ENCODE measurements at places on chromosomes 2 and 18. TPM values are rescaled to one million over a fixed set of nuclear protein-coding genes. Genes with fewer than 3 reads are reported as not detected.

The COL5A2 gene
- 671 TPM for total RNA-seq

The PROM2 gene
- 0.18 TPM for total RNA-seq

DNA sequence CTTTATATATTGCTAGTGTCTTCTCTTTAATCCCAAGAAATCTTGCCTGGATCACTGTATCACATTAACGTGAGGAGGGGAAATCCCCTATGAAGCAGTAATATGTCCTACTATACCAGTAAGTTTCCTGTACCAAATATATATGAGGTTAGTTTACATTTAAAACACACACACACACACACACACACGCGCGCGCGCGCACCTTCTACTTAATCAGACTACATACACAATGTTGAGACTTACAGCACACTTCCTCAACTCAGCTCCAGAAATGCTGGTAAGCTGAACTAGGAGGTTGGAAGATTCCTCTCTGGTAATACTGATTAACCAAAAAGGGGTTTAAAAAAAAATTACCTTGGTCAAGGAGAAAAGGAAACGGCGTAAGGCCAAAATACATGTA lies 49.3 kb downstream of the USP34 start:
- DNase-seq, result no peak

The ARHGEF33 gene
- total RNA-seq, result 0.25 TPM

DNA sequence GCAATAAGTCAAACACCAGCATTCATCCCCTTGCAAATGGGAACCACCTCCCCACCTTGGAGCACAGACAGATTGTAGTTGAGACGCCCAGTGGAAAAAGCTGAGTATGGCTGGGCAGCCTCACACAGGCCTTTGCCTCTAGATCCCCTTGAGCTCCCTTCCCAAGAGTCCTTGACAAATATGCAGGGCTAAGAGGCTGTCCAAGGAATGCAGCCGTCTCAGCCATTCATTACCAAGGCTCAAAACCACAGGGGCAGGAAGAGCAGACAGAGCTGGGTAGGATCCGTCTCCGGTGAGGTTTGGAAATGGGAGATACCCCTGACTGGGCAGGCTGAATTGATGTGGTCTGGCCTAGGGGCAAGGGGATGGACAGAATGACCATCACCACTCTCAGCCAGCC lies 557.1 kb downstream of the TNS1 start:
- peak; percentile 51 for DNase-seq

- DNase-seq, result no peak
Measured at GRCh38 chr2:200211643-200212042, 94.8 kb upstream of the SPATS2L start.

DNA sequence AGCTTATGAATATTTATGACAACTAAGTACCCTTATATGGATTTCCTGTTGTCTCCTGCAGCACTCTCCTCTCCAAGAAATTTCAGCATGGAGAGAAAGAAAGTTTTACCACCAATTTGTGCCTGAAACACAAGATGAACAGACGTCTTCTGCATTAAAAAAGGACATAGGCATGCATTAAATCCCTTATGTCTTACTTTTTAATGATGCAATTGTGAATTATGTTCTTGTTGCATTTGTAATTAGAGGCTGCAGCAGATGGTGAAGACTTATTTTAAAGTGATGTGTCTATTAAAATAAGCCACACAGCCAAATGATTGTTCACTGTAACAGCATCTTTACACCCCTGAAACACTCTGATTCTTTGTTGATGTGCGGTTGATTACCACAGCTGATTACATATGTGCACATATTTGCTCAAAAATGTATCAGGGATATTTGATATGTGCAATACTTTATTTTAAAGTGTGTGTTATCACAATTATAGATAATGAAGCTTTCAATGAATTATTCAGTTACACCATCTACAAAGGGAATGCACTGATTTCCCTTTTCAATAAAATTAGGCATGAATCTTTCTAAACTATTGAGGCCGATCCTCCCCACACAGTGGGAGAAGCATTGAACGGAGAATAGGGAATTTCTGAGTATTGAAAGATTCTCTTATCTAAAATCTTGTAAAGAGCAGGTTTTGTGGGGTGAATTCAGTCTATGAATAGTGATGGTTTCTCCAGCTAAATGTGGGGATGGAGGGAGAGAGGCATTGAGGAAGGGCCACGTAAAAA lies 585.1 kb downstream of the SLC4A3 start:
- DNase-seq, result no peak

DNA sequence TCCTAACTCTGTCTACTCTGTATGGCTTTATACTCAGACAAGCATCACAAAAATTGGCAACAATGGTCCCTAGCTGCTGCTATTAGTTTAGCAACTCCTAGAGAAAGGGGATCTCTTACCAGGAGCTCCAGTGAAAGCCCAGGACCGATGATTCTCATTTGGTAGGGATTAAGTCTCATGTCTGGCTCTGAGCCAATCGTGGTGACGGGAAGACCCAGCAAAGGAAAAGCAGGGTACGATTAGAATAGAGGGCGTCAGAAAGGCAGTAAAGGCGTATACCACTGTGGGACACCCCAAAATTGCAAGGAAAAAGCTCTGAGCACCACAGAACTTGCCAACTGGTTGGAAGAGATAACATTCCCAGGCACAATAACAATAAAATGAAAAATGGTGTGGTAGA lies 129.5 kb downstream of the MTCL1 start:
- DNase-seq, result no peak

The SERPINB11 gene
- not detected for total RNA-seq

GRCh38 chr18:58161659-58162058 lies 117.6 kb downstream of the NEDD4L start:
- peak; percentile 4 for DNase-seq

- DNase-seq, result no peak
Measured at GRCh38 chr2:218028562-218029348, 26.0 kb upstream of the TNS1 start.

The EVA1A gene
- total RNA-seq, result 25.2 TPM

DNA sequence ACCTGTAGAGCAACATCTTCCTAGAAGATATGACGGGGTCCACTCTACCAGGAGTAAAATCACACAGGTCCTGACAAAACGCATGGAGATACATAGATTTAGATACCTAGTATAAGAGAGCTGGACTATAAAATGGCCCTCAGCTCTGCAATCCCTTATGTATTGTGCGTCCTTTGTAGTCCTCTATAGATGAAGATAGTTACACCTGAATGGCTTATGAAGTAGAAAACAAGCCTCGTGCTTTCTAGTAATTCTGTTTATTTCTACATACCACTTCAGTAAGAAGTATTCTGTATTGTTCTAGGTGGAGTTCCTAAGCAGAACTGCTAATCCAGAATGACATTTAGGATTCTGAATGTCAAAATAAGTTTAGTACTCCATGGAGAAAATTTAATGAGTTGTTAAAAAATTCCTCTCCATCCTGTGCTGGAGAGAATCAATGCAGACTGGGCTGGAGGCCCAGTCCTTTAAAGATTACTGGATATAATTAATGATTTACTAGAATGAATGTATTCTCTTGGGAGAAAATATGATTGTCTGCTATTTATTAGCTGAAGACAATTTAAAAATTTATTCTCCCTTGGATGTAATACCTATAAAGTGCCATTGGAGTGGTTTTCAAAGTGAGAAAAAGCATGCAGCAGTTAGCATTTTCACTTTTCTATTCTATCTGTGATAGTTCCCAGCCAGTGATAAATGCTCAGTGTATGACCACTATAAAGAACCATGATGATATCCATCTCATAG lies 147.3 kb upstream of the UNC80 start:
- no peak for DNase-seq

The LYG1 gene
- total RNA-seq, result 0.09 TPM

DNA sequence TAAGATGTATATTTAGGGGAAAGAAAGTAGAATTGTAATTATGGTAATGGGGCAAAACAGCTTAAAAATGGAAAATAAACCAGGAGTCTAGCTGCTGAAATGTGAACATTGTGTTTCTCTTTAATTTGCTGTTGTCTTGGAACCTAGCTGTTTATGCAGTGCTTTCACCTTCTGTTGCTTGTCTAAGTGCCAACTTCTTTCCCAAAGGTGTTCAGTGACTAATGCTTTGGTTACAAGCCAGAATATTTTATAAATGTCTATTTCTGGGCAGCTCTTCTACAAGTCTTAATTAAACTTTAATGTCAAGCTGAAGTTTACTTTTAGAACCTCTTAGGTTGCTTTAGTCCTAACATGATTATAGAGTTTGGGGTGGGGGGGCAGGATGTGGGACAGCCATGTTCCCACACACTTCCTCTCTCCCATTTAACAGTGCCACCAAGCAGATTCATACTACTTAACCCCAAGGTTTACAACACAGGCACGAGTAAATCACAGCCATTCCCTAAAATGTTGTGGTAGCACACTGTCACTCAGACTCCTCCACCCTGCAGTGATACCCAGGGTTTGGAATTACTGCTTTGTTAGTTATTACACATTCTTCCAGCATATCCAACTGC lies 60.6 kb downstream of the ITGA4 start:
- DNase-seq, result no peak

The CABLES1 gene
- 7.4 TPM for total RNA-seq

The APCDD1 gene
- 0.09 TPM for total RNA-seq
